ENCODE measurements at places on chromosomes 11 and 22.
A peak's percentile ranks its signal among the peaks of the same experiment; 100 is the strongest.

DNA sequence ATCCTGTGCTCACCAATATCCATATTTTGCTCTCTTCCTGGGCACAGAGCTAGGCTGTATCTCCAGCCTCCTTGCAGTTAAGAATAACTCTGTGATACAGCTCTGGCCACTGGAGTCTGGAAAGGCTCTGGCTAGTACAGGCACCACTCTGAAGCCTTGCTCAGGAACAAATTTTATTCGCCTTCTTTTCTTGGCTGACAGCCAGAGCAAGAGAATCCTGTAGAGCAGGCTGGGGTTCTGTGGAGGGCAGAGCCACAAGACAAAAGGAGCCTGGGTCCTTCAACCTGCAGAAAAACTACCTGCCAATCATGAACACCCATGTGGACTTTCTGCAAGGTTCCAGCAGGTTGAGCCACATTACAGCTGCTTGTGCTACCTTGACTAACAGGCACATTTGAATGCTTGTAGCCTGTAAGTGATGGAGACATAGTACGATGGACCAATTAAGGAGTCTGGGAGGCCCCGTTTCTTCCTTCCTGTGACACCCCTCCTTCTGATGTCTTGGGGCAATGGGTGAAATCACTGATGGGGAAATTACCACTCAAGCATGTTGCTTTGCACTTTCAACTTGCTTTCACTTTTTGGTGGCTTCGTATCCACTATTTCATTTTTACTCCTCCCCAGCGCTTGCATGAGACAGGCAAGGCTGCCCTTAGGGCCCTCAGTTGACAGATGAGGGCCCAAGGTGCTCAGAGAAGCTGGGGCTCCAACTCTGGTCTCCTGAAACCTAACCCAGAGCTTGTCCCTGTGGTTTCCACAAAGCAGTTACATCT lies 267.2 kb upstream of the SYN3 start:
- no peak for DNase-seq

DNA sequence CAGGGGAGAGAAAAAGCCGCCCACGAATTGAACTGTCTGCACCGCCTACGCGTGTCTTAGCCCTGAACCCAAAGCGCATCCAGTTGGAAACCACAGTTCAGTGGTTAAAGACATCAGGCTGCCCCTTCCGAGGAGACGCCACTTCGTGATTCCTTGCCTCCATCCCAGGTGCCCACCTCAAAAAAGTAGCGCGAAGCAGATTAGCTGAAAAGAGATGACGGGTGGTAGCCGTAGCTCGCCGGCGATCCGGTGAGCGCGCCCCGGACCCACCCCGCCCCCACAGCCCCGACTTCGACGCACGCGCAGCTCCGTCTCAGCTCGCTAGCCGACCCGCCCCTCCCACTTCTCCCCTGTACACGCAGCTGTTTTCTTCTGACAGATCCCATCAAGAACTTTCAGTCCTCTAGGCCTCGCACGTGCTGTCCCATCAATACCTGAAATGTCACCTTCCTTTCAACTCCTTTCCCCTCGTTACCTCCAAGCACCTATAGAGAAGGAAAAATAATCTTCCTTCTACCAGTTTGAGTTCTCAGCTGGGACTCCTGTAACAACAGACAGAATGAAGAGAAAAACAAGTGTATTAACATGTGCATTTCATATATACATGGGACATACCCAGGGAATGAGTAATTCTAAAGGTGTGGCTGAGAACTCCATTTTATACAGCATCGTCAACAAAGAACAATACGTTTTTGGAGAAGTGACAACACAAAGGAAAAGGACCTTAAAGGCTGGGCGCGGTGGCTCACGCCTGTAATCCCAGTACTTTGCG lies 49.5 kb downstream of the OR4D9 start:
- DNase-seq = peak; percentile 82

- DNase-seq = no peak
These were observed 1.4 kb downstream of the UCP2 start for GRCh38 chr11:73981051-73981805.

- DNase-seq = no peak
These were observed at the start of gene KCNE3 for GRCh38 chr11:74466916-74467885. TSS of gene KCNE3 (minus strand) at chr11:74467549. CDS start at chr11:74457563, 9,986 bp downstream.

DNA sequence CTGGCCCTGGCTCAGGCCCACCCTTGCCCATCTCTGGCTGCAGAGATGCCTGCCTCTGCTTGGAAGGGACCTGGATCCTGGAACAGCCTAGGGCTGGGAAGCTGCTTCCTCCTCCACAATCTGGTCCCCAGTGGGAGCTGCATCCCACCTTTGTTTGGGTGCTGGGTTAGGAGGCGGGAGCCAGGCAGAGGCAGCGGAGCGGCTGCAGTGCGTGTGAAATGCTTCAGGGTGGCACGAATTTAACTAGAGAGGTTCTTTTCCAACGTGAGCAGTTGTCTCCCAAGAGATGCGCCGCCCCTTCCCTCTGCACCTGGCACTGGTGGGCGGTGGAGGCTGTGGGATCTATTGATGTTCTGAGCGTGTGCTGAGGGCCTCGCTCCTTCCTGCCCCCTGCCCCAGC lies 31.6 kb downstream of the BRSK2 start:
- no peak for DNase-seq

DNA sequence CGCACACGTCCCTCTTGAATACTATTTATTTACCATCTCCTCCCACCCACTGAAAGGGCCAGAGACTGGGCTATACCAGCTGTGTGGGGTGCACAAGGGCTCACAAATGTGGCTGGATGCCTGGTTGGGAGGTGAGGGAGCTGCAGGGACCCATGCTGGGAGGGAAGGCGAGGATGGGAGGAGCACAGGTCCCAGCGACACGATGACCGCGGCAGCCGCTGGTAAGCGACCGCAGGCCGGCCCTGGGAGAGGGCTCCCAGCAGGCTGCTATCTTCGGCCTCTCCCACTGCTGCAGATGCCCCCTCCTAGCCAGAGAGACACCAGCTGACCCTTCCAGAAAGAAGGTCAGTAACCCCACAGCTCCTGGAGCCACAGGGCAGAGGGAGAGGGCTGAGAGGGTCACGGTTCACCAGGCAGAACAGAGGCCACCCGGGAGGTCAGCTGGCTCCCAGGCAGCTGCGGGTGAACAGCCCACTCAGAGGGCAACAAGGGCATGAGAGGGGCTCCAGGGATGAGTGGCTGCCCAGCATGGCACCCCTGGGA lies 163.9 kb downstream of the CRYBB2 start:
- no peak for DNase-seq

- no peak for DNase-seq
These were observed 47.1 kb downstream of the RRP8 start for GRCh38 chr11:6556139-6556949.

GRCh38 chr22:49326558-49326957 lies 501.1 kb downstream of the BRD1 start:
- DNase-seq = no peak

DNA sequence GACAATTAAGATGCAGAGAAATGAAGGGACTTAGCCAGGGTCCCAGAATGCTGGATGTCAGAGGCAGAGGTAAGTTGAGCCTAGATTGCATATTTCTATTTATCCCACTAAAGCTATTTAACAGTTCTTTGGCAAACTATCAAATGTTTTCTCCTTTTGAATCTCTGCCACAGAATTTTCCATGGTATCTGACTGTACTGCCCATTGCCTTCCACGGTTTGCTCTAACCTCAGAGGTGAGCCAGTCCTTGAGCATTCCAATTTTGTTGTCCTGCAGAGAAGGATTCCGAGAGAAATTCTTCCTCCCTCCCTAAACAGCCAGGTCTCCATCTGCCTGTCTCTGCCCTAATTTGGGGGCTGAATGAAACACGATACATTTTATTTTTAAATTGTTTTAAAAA lies 368.3 kb upstream of the SYN3 start:
- no peak for DNase-seq
